Stomach (tissue), 19 donors: ENCODE measurements at places on chromosomes 7 and 10.

- no peak for DNase-seq
Observed at GRCh38 chr10:88651101-88651551, 13.1 kb upstream of the LIPF start.

- DNase-seq, result peak; percentile 88
Observed at GRCh38 chr10:48658243-48658974, 26.3 kb upstream of the WDFY4 start.

DNA sequence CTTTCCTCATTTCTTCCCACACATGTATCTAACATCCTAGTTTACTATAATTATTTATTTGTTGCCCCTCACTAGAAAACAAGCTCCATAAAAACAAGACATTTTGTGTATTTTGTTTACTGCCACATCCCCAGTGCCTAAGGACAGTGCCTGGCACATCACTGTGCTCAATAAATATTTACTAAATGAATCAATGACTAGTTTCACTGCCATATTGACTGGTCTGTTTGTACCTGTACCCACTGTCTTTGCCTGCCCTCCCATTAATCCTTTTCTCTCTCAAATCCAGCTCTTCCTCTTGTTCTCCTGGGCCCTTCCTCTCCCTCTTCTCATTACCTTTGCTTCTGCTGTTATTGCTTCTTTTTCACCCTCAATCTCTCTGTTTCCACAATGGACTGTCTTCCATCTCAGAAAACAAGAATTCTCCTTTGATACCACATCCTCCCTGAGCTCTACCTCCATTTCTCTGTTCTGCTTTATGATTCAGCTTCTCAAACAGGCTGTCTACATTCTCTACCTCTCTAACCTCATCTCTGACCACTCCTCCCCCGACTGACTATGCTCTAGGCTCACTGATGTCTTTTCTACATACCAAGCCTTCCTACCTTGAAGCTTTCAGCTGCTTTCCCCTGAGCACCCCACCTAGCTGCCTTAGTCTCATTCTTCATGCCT lies 8.3 kb upstream of the FAM133B start:
- DNase-seq, result no peak

DNA sequence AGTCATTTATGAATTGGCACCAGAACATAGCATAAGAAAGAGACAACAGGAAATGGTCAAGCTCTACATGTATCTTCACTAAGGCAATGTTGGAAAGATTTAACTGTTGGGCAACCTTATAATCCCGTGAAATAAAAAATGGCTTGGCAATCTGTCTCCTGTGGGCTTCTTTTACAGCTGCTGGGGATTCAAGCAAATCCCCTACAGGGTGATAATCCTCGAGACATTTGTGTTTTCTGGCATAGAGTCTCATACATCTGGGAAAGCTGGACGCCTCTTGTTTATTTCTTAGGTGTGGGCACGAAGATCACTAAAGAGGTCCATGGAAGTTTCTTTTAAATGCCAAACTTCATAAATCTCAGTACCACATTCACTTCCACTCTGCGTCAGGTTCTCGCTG lies 82.2 kb upstream of the GPR141 start:
- no peak for DNase-seq

DNA sequence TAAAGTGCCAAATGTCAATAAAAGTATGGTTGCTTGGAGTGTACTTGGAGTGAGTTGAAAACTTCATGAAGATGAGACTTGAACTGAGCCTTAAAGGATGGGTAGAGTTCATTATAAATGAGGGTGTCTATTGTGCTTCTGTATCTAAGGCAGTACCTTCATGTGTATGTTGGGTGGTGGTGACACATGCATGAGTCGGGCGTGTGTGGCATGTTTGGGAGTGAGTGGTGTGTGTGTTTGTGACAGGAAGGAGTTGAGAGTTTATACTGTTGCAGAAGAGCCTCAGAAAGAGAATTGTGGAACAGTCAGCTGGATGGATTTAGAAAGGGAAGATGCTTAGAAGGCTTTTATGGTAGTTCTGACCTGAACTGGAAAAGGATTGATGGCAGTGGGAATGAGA lies 6.0 kb upstream of the ZRANB1 start:
- DNase-seq, result no peak

DNA sequence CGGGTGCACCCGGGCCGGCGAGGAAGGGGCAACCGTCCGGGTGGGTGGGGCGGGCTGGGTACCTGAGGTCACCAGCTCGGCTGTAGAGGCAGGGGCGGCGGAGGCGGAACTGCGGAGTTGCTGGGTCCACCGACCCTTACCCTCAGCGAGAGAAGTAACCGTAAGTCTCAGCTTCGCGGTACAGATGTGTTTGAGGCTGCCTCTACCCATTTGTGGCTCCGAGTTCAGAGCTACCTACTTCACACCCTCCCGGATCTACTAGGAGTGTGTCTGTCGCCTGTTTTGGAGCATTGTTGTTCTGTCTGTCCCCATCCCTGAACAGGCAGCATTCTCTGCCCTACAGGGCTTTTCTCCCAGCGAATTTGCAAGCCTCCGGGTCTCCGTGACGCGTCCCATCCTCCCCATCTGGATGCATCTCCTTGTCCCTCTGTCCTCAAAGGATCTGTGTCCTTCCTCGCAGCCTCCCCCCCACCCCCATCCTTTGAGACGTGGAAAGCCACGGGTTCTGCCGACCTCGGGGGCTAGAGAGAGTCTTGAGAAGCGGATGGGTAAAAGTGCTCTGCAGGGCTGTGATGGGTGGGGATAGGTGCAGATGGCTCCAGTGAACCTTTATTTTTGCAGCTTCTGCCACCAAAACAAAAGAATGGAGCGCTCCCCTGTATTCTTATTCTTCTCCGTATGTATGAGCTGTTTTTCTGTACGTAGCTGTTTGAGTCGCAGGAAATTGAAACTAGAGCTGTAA lies 757 bp downstream of the ANKIB1 start:
- DNase-seq, result no peak

- DNase-seq, result no peak
Observed at GRCh38 chr10:61076572-61077114, 132.7 kb upstream of the RHOBTB1 start.

GRCh38 chr7:51188987-51189386 lies 127.6 kb downstream of the COBL start:
- DNase-seq, result no peak

GRCh38 chr10:77873536-77874380 lies 52.8 kb downstream of the DLG5 start:
- DNase-seq, result peak; percentile 83

- no peak for DNase-seq
Observed at GRCh38 chr7:142506601-142507000, 242.7 kb upstream of the PRSS1 start.

DNA sequence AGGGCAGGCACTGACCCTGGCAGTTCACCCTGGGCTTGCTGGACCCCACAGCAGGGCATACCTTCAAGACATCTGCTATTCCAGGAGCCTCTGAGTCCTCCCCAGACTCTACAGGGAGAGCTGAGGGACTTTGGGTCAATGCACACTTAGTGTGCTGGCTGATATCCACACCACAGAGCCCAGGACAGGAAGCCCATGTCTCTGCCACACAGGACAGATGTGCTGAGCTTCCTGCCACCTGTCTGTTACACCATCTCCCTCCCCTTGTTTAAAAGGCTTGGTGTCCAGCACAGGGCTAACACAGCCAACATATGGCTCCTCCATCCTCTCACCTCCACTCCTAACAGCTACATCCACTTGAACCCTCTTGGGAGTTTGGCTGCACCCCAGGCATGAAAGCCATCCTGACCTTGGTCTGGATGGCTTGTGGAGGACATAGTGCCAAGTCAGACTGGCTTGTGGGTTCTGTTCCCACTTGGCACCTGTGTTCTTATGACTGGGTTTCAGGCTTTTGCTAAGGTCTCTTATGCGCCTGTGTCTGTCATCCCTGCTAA lies 529.8 kb downstream of the GALNT17 start:
- no peak for DNase-seq

DNA sequence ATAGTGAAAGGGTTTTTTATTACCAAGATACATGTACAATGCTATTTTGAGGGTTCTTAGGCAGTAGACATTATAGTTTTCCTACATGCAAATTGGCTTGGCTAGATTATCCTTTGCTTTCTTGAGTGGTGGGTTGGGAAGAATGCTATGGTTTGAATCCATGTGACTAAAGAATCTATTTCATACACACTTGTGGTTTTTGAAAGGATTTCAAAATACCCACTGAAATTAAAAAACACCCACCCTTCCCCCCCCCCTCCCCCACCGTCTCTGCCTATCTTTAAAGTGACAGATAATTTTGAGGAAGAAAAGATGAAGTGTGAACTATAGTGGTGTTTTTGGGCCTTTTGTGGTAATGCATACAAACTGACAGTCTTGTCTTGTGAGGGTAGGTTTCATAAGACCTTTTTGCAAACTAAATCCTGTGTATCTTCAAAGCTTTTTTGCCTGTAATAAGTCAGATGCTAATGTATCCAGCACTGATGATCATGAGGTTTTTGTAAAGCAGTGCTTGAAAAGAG lies 90.9 kb downstream of the TPST1 start:
- DNase-seq, result no peak

DNA sequence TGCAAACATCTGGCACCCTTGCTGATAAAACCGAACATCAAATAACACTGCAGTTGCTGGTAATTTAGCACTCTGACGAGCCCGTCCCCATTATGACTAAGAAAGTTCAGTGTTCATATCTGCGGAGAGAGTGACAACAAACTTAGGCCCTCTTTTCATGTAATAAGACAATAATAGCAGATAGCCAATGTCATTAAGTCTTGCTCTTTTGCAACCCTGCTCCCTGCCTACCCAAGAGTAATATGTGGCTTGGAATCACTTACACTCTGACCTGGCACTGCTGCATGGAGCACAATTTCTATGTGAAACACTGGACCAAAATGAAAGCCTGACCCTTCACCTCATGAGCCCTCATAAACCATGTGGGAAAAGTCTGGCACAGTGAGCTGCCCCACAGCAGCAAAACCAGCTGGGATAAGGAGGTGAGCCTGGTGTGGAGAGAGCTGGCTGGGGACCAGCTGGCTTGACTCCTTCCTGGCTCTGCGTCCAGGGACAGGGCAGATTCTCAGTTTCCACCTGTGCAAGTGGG lies 86.5 kb downstream of the HIPK2 start:
- no peak for DNase-seq

DNA sequence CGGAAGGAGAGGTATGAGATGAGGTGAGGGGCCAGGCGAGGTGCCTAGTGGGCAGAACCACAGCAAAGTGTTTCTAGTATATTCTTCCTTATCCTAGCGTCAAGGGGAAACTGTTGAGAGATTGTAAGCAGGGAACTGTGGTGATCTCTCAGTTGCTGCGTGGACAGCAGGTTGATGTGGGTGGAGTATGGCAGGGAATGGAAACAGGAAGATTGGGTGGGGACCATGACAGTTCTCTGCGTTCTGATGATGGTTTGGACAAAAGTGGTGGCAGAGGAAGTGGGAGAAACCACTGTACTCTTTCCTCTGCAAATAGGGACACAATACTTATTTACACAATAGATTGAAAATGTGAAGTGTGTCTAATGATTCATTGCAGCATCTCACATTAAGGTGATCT lies 191.5 kb upstream of the GRB10 start:
- no peak for DNase-seq

DNA sequence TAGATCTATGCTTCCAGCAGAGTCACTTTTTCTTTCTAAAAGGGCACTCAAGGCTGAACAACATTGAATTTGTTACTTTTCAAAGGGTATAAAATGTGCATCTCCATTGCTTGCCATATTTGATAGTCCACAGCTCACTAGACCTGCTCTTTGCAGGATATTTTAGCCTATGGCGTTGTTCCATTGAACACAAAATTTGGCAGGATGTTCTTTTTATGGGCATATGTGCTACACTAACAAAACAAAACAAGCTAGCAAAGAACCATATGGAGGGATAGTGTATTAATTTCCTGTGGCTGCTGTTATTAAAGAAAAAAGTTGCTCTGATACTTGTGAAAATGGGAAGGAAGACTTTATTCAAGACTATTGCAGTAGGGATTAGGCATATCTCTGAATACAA lies 828.7 kb downstream of the TYW1 start:
- DNase-seq, result no peak

DNA sequence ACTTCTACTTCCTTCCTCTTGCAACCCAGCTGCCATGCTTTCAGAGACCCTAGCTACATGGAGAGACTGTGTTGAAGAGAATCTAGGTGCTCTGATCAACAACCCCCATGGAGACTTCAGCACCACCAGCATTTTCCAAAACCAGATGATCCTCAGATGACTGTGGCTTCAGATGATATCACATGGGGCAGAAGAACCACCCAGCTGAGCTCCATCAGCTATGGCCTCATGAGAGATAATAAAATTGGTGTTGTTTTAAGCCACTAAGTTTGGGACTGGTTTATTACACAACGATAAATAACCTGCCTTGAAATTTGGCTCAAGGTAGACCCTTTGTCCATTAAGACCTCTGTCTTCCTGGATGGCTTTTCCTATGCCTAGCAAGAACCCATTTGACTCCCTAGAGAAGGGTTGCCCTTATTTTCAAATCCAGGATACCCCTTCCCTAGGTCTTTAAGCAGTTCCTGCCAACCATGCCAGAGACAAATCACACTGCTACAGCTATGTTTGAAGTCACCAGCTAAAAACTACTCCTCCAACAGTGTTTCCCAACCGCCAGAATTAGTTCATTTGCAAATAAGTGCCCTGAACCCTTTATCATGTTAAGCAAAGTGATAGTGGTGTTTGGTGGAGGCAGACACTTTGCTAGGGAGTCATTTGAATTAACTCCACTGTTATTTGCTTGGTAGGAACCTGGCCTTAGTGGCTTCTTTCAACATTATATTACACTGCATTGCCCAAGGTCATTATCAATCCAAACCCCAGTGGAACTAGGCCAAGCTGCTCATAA lies 136.9 kb upstream of the PALS2 start:
- no peak for DNase-seq

DNA sequence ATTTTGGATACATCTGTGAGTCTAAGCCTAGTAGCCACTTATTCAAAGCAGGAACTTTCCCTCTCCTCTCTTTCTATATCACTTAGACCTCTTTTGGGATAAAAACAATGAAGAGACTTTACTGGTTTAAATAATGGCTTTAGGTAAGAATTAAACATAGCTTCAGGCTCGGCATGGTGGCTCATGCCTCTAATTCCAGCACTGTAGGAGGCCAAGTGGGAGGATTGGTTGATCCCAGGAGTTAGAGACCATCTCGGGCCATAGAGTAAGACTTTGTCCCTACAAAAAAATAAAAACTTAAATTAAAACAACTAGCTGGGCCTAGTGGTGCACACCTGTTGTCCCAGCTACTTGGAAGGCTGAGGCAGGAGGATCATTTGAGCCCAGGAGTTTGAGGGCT lies 304.3 kb downstream of the THSD7A start:
- DNase-seq, result no peak

- peak; percentile 46 for DNase-seq
Observed at GRCh38 chr10:110498982-110499795, 1.5 kb downstream of the DUSP5 start.

GRCh38 chr10:12165999-12166775 lies 29.5 kb downstream of the NUDT5 start:
- no peak for DNase-seq
